ENCODE measurements at places on chromosomes 7 and 10. TPM values are rescaled to one million over a fixed set of nuclear protein-coding genes. Genes with fewer than 3 reads are reported as not detected.

Gene FFAR4
- 0.16 TPM for total RNA-seq

Gene AMZ1
- total RNA-seq, result 0.11 TPM

DNA sequence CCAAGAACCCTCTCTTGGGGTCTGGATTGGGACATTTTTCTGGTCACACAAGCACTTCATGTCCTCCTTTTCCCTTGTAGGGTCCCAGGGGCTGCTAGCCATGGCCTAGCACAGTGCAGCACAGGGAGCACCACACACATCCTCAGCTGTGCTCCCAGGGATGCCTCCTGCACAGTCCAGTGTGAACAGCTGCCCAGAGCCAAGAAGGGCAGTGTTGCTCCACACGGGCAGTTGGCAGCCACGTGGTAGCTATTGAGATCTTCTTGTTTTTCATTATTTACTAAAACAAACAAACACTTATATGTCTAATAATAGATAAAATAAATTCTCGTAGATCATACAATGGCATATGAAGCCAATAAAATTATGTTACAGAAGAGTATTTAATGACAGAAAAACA, 13.9 kb upstream of the LANCL2 start:
- DNase-seq, result no peak

Gene ENTPD1
- 85.3 TPM for total RNA-seq

Gene PTPN12
- 136 TPM for total RNA-seq

DNA sequence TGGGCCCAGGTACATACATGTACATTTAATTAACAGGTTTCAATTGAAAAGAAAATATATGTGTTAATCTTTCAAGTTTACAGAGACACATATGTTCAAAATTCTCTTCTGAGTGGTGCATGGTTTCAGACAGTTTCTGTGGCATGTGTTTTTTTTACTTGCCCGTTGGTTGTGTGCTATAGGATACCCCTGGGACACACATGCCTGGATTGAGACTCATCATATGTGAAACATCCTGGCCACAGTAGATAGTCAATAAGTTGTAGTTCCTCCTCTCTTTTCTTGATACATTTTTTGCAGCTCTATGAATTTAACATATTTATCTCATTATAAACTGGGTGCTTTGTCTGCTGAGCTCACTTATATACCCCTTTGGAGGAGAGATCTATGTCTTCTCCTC, 207.8 kb upstream of the CTBP2 start:
- no peak for DNase-seq

Gene ZNF503
- 12.1 TPM for total RNA-seq

- DNase-seq, result no peak
Observed at GRCh38 chr10:79137826-79138225, 69.1 kb downstream of the ZMIZ1 start.

DNA sequence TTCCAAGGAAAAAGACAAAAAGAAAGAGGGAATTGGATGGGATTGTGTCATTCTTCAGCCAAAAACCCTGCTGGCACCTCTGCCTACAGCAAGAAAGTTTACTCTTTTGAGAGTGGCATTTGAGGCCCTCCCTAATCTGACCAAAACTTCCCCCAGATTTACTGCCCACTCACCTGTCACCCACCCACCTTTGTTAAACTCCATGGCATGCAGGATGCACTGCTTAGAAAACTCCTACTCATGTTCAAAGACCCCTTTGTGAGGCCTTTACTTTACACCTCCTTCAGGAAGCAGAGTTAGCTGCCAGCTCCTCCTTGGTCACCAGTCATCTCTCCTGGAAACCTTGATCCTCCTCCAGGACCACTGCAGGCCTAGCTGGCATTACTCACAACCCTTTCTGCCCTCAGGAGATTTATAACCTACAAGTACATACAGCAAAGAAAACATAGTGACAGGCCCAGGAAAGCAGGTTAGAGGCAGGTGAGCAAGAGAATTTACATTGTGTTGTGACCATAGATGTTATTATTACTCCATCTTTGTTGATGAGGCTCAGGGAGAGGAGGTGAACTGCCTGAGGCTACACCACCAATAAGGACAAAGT, 10.3 kb upstream of the PLAC9 start:
- DNase-seq, result no peak

Gene AS3MT
- total RNA-seq, result 4.1 TPM

GRCh38 chr10:92527716-92528115, 46.2 kb downstream of the IDE start:
- no peak for DNase-seq

- DNase-seq, result no peak
Observed at GRCh38 chr7:69723663-69724062, 125.4 kb downstream of the AUTS2 start.

DNA sequence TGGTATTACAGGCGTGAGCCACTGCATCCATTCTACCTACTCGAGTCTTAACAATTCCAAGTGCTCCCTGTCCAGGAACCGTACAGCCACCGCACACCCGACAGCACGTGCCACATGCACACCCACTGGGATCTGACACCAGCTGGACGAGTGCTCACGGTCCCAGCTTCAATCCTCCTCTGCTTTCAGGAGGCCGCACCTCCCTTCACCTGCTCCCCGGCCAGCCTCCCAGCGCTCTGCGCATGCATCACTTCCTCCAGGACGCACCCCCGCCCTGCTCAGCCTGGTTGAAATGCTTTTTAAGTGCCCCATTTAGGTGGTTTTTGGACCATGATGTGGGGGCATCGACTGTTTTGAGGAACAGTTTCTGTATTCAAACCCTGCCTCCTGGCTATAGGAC, 47.3 kb upstream of the TMEM213 start:
- no peak for DNase-seq

Gene IKZF1
- total RNA-seq, result 7.8 TPM

Gene NUDT5
- total RNA-seq, result 37.4 TPM

Gene RGS10
- 62.4 TPM for total RNA-seq

DNA sequence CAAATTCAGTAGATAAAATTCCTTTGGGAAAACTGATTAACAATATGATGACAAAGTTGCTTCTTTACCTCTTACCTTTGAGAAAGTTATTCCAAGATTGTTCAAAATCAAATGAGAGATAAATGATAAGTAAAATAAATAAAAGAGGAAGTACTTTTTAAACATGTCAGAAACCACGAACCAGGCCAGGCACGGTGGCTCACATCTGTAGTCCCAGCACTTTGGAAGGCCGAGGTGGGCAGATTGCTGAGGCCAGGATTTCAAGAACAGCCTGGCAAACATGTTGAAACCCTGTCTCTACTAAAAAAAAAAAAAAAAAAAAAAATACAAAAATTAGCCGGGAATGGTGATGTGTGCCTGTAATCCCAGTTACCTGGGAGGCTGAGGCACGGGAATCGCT, 296.6 kb downstream of the HGF start:
- DNase-seq, result no peak

- no peak for DNase-seq
Observed at GRCh38 chr10:8975535-8975934, 921.0 kb downstream of the GATA3 start.

GRCh38 chr7:116851671-116852070, 10.7 kb upstream of the CAPZA2 start:
- no peak for DNase-seq

DNA sequence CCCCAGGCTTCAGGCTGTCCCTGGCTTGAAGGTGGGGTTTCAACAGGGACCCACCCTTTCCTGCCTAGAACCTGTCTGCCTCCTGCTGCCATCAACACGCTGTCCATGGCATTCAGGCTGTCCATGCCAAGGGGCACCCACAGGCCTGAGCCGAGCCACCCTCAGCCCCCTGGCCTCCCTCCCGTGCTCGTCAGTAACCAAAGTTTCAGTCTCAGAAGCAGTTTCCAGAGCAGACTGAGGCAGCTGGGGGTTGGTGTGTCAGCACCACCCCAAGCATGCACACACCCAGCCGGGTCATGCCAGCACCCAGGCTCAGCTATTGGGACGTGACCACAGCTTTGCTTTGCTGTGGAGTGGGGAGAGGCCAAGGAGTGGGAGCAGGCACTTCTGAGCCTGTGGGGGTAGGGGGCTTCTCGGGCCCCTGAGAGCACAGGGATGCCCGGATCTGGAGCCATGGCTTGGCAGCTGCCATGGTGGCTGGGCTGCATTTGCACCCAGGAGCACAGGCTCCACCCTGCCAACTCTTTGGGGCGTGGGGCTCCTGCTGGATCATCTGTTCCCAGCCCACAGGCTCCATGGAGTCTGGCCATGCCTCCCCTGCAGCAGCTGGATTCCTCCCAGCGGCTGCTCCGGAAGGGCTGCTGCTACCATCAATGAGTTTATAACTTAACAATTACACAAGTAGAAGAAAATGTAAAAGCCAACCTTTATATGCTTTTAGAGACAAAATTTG, 314.5 kb upstream of the SEMA3C start:
- no peak for DNase-seq

Gene CASD1
- total RNA-seq, result 79.7 TPM

DNA sequence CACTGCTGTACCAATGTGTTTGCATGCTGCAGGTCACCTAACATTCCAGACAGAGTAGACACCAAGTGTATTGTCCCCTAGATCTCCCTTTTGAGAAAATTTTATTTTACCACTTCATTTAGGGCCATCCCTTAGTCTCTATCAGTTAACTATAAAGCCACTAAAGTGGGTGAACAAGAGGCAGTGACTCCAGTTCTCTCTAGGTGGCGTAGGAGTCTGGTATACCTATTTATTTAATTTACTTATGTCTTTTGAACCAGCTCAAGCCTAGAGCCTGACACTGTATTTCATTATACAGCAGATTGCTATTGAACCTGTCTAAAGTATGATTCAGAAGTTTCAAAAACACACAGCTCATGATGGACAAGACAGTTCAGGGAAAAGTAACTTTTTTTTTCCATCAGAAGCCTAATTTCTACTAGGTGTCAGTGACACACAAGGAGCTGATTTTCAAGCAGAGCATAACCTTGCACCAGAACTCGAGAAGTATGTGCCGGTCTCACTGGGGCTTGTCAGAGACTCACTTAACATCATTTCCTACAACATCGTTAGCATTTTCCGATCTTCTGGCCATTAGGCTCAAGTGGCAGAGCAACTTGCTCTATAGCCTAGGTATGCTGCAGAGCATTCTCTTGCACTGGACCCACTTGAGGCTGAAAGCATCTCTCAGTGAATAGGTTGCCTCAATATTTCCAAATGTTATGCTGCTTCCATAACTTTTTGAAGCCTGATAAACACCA, 175.4 kb downstream of the CDC14C start:
- no peak for DNase-seq

Gene HOXA3
- 9.0 TPM for total RNA-seq

DNA sequence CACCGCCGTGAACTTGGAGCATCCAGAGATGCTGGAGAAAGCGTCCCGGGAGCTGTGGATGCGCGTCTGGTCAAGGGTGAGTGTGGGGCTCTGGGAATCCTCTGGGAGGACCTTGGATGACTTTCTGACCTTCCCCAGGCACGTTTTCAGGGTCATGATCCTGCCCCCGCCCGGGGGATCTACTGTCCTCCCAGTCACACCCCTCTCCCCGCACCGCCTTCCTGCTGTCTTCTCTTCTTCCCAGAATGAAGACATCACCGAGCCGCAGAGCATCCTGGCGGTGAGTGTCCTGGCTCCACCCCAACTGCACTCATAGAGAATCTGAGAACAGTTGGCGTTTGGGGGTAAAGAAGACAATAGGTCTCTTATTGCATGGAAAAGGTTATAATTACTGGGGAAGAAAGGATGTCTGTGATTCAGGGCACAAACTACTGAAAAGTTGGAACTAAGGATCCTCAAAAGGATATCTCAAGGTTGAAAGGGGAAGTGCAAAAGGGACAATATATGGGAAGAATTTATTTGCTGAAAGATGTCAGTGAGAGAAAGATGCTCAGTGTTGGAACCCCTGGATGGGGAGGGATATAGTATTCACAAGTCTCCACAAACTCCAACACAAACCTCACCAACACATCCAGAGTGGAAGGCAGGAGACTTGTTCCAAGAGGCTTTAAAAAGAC, 1.9 kb downstream of the GSTK1 start:
- no peak for DNase-seq

GRCh38 chr7:134184767-134185166, 57.6 kb downstream of the LRGUK start:
- no peak for DNase-seq

Gene CALHM3
- not detected for total RNA-seq

Gene SPDYE18
- total RNA-seq, result 0.63 TPM

GRCh38 chr7:40716052-40716451, 581.2 kb downstream of the SUGCT start:
- DNase-seq, result no peak

Gene CDC14C
- total RNA-seq, result not detected

DNA sequence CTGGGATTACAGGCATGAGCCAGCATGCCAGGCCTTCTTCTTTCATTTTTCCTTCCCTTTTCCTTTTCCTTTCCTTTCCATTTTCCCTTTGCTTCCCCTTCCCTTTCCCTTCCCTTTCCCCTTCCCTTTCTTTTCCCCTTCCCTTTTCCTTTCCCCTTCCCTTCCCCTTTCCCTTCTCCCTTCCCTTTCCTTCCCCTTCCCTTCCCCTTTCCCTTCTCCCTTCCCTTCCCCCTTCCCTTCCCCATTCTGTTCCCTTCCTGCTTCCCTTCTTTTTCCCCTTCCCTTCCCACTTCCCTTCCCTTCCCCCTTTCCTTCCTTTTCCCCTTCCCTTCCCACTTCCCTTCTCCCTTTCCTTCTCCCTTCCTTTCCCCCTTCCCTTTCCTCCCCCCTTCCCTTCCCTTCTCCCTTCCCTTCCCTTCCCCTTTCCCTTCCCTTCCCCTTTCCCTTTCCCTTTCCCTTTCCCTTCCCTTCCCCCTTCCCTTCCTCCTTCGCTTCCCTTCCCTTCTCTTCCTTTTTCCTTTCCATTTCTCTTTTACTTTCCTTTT, 712.2 kb upstream of the POM121L12 start:
- DNase-seq, result no peak

Gene POMZP3
- 3.0 TPM for total RNA-seq

DNA sequence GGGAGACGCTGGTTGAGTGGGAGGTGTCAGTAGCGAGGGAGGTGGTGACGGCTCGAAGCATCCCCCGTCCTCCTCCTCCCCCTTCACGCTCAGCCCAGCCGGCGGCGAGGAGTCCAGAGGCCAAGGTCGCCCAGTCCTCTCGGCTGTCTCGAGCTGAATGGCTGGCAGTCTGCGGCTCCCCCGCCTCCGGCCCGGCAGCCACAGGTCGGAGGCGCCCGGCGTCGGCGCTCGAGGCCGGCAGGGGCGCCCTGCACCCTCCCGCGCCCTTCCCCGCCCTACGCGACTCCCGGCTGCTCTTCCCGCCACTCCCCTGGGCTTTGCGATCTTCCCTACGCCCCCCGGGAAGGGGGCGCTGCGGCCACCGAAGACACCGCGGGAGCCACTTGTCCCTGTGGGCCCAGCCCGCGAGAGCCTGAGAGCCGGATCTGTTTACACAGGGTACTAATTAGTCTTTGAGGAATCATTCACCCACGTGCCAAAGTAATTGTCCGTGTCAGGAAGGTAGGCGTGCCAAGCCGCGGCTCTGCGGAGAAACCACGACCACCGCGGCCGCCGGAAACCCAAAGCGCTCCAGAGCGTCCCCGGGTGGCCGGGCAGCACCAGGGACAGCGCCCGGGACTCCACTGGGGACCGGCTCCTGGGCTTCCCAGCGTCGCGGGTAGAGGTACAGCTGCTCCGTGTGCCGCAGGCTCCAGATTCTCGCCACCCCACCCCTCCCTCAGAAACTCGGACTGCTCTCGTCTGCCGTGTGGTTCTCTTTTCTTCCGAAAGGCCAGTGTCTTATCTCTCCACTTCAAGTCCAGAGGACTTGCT, at the start of gene NXPH1:
Gene NXPH1, plus strand, starts transcription at position 133 of the 813 bp plus-strand sequence.
- no peak for DNase-seq

Measured in urinary bladder (tissue), 4 donors.